HAP-1 (cell line): ENCODE measurements at places on chromosomes 6 and 20.

- no peak for DNase-seq
Observed at GRCh38 chr6:5718231-5718947, 288.3 kb downstream of the NRN1 start.

GRCh38 chr6:156309017-156309416 is 468.2 kb upstream of the ARID1B start:
- no peak for DNase-seq

DNA sequence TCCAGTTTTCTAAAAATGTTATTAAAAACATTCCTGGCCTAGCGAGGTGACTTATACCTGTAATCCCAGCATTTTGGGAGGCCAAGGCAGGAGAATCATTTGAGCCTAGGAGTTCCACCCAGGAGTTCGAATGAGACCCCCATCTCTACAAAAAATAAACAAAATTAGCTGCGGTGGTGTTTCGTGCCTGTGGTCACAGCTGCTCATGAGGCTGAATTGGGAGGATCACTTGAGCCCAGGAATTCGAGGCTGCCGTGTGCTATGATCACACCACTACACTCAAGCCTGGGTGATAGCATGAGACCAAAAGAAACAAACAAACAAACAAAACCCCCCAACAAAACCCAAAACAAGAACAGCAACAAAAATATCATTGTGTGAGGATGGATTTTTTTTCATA is 19.8 kb upstream of the POLR1H start:
- no peak for DNase-seq

DNA sequence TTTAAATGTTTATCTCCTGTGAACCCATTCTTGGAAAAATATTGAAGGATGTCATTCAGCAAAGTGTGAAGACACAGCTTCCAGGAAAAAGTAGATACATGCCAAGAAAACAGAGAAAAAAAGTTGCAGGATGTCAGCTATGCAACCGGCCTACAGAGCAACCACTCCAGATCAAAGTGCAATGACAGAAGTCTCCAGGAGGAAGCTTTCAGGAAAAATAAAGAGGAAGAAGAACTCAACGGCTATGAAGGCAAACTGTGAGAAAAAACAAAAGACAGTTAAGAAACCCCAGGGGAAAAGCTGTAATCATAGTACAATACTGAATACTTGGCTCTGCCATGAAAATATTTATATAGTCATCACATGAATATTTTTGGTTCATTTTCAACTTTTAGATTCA is 30.6 kb downstream of the REPS1 start:
- no peak for DNase-seq

DNA sequence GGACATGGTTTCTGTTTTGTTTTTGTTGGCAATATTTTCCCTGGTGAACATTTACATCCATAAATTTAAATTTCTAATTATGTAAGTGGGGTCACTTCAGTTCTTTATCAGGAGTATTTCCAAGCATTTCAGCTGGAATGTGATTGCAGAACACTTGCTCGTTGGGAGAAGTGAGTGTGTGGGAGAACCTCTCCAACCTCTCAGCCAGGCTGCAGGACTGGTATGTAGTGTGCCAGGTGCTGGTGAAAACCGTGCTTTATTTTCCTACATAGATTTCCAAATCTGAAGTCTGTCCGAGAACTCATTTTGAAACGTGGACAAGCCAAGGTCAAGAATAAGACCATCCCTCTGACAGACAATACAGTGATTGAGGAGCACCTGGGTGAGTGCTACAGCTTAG is 6.3 kb downstream of the RPL7L1 start:
- DNase-seq = no peak

DNA sequence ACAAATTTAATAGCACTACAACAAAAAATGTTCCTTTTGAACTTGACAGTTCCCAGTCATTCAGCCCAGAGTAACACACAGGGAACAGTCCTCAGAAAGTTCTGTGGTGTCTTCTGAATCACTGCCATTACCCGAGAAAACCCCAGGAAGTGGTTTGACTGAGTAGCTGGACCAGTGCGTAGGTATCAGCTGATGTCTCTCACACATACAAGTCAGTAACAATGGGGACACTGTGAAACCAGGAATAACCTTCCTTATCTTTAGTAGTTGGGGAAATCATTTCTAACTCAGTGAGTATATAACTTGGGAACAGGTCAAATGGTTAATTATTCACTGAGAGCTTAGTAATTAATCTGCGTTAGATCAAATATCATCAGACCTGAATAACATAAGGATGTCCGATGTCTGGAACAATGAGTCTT is 73.1 kb downstream of the HIVEP2 start:
- DNase-seq = no peak
